Activated T-helper 1 cell treated with anti-CD3 and anti-CD28 coated beads, Interleukin-2, amount 50 U/mL, for 16 hours (primary cell): ENCODE measurements at places on chromosomes 6 and 20.

DNA sequence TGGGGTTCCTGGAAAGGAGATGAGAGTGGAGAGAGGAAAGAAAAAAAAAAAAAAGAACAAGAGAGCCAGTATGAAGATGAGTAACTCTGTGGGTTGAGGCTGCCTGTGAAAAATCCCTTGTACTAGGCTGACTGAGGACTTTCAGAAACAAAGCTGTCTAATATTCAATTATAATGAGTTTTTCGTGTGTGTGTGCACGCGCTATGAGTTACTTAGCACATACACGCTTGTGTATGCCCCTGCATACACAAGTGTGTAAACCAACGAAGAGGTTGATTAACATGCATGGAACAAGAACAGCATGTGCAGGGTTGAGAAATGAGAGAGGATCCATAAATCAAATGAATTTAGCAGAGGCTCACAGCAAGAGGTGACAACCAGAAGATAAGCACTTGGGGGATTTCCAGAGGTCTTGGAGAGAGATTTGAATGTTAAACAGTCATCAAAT lies 4.8 kb upstream of the RBPJL start:
- DNase-seq = no peak

DNA sequence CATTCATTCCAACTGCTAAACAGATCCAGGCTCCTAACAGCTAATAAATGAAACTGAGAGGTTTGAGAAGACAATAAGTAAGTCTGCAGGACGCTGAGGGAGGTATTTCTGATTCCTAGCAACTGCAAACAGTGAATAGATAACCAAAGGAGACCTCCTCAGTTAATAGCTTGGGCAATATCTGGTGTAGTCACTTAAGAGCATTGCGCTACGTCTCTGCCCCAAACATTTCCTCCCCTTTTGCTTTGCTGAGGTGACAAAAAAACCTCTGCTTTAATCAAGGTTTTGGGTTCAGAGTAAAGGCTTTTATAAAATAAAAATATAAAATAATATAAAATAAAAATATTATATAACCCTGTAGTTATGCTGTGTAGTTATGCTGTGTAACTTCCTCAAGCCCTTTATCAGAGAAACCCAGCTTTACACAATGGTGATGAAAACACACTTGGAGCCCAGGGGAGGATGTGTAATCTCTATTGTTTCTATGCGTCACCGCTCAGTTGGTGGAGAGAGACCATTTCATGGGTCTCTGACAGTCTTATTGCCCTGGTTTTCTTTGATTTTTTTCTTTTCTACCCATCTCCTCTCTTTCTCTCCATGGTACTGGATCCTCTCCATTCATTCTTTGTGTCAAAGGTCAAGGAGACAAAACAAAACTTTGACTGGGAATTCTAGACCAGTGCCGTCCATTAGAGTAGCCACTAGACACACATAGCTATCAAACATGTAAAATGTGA lies 18.9 kb upstream of the CALHM5 start:
- no peak for DNase-seq

DNA sequence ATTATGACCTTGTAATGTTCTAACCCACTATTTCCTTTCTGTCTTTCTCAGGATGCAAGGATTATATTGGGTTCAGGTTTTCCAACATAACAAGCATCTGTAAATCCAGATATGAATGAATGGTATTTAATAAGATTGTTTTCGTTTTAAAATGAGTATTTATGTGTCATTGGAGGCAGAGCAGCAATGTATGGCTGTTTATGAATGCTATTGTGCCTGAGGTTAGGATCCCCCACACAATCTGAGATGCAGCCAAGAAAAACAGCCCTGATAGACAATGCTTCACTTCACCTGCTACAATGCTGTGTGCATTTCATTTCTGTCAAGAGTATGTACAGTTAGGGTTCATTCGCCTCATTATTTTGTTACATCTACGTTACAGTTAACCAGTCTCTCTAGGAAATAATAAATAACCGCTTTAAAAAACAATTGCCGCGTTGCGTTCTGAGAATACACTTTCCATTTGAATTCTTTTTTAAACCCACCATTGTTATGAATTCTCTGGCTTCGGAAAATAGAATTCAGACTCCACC lies 19.6 kb downstream of the TFAP2A start:
- DNase-seq = no peak

DNA sequence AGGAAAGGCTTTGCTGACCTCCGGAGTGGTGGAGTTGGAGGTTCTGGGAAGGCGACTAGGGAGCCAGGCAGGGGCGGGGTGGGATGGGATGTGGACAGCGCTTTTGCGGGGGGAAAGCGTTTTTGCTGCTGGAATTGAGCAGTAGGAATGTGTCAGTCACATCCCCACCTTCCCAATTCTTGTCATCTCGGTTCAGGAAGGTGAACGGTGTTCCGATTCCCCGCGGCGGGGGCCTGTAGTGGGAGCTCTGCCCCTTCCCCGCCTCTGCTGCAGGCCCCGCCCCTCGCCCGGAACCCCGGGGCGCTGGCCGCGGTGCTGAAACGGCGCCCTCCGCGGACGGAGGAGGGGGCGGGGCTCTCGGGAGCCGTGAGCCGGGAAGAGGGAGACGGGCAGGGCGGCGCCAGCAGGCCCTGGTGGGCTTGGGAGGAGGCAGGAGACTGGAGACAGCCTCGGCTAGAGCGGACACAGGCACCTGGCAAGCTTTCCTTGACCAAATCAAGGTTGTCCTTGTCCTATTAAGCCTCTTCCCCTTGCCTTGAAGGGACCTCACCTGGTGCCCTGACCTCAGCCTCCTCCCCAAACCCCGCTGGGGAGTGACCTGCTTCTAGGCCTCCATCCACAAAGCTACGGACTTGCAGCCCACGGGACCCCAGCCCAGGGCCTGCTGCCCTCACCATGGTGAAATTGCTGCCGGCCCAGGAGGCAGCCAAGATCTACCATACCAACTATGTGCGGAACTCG lies at the start of gene LHFPL5:
TSS of gene LHFPL5 (plus strand) at position 357 of the 741 bp plus-strand sequence. CDS start at position 676, 319 bp downstream.
- DNase-seq = no peak

GRCh38 chr20:35008411-35009342 lies 53.0 kb downstream of the MYH7B start:
- no peak for DNase-seq

GRCh38 chr6:128597004-128597403 lies 76.6 kb upstream of the PTPRK start:
- DNase-seq = no peak

DNA sequence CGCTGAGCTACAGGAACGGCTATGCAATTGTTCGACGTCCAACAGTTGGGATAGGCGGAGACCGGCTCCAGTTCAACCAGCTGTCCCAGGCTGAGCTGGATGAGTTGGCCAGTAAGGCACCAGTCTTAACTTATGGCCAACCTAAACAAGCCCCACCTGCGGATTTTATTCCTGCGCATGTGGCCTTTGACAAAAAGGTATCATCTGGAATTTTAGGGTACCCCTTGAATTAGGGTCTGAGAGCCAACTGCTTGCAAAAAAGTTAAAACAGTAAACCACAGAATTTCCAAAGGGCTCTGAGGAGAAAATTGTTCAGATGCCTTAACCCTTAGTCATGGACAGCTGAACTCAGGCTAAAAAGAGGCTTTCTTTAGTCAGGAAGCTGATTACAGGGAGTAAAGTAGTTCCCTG lies 3.8 kb downstream of the EFHC1 start:
- no peak for DNase-seq

DNA sequence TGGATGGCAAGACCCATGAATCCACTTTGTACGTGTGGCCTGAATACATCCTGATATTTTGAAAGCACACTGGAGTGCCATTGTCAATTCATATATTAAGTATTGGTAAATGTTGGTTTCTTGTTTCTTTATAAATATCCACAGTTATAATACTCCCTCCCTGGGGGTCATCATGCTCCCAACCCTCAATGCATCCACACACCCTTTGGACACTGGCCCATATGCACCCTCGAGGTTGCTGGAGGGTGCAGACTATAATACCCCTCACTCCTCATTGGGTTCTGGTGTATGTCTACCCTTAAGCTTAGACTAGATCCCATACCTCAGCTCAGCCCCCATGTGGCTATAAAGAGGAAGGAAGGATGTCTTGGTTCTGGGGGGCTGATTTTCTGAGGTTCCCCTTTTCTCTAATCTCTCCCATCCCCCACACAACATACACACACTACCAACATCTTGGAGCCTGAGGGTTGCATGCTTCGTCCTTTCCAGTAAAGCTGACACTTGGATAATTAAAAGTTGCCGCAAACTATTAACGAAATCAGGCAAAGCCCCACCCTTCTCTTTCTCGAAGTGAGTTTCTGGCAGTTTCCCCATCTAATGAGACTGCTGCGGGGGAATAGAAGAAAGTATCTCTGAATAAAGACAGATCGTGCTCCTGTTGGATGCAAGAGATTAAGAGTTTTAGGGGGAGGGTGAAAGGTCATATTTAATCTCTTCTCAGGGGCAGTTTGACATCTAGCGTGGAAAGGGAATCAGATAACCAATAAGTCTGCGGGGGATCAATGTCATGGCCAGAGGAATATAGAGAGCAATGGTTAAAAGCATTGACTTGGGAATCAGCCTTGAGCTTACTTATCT lies 7.4 kb downstream of the PIM1 start:
- DNase-seq = no peak

- no peak for DNase-seq
Measured at GRCh38 chr20:61950641-61951071, 115.0 kb downstream of the TAF4 start.

GRCh38 chr6:2221726-2222274 lies 23.6 kb downstream of the GMDS start:
- DNase-seq = no peak

GRCh38 chr20:3077618-3078134 lies 6.3 kb downstream of the OXT start:
- no peak for DNase-seq

GRCh38 chr6:137315081-137315480 lies 95.9 kb upstream of the IFNGR1 start:
- no peak for DNase-seq

DNA sequence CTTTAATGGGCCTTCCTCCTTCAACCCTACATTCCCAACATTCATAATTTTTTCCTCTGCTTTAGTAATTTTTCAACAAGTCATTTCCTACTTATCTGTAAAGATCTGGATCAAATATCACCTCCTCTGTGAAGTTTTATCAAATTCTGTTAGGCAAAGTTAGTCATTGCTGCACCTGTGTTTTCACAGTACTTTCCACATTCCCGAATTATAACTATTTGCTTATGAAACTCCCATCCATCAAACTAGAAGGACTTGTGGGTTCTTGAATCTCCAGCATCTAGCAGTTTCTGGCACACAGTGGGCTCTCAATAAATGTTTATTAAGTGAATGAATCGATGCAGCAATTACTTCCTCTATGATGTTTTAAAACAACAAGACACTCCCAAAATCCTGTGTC lies 257.6 kb downstream of the HDGFL1 start:
- no peak for DNase-seq

DNA sequence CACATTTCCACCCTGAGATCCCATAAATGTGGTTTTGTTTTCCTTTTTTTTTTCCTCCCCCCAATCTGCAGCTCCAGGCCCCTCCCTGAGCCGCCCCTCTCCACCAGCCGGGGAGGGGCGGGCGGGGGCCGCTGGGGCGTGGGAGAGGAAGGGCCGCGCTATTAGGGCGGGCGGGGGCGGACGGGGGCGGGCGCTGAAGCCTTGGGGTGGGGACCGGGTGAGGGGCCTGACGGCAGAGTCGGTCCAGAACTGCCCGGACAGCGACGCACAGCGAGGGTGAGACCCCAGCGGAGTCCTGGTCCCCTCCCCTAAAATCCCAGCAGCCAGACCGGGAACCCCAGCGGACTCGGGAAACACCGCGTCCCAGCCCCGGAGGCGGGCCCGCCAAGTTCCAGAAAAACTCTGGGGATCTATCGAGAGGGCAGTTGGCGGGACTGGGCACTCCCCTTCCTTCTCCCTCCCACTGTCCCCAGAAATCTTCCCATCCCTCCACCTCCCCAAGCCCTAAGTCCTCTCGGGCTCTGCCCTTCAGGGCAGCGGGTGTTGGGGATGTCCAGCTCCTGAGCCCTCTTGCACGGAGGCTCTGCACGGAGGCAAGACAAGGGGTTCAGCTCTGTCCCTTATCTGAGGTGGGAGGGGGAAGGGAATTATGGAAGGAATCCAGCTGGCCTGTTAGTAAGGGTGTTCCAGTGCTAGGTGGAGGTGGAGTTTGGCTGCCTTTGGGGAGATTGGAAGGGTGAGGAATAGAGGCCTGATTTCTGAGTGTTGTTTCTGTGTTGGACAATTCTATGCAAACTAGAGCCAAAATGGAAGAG lies at the start of gene PRICKLE4:
TSS of gene PRICKLE4 (plus strand) at position 232 of the 815 bp plus-strand sequence. CDS start 2,692 bp downstream, outside the sequence.
- DNase-seq = no peak

- DNase-seq = no peak
Measured at GRCh38 chr20:5859608-5860007, 90.7 kb downstream of the TRMT6 start.

GRCh38 chr20:62475772-62476055 lies at the start of gene GATA5:
GATA5 (minus strand) TSS chr20:62475995; CDS start chr20:62475521, 474 bp downstream.
- no peak for DNase-seq

- DNase-seq = no peak
Measured at GRCh38 chr6:21382821-21383449, 210.6 kb upstream of the SOX4 start.

GRCh38 chr20:41173161-41173721 lies 35.9 kb downstream of the PLCG1 start:
- DNase-seq = peak; percentile 52

DNA sequence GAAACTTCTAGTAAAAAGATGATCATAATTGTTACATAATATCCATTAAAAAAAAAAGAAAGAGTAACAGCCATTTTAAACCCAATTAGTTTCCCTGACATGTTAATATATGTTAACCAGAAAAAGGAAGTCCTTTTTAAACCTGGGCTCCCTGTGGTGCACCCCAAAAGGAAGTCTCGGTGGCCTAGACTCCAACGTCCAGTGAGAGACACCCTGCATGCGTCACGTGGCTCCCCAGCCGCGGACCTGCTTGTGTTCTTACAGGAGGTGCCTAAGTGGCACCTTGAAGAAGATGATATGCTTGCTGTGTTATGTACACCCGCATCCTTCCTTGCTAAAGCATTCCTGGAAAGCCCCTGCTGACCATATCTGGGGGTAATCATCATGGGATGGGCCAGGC lies 50.1 kb downstream of the FOXC1 start:
- no peak for DNase-seq

- DNase-seq = no peak
Measured at GRCh38 chr20:32378461-32378860, 20.3 kb downstream of the ASXL1 start.

DNA sequence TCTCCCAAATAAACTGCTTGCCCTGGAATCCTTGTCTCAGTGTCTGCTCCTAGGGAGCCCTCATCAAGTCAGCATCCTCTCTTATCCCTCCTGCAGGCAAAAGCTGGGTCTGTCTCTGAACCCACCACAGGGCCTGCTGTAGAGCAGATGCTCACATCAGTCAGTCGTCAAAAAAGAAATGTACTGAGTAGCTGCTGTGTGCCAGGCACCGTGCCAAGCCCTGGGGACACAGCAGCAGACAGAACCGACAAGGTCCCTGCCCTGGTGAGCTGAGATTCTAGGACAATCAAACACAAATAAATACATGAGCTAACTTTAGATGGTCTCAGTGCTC lies 68.5 kb downstream of the EYA2 start:
- no peak for DNase-seq

- no peak for DNase-seq
Measured at GRCh38 chr6:111942561-111942960, 69.3 kb upstream of the FYN start.

- no peak for DNase-seq
Measured at GRCh38 chr6:156622185-156622584, 155.0 kb upstream of the ARID1B start.
